Left renal pelvis (tissue), 4 donors: ENCODE measurements at places on chromosomes 12 and 14. TPM values are rescaled to one million over a fixed set of nuclear protein-coding genes. Genes with fewer than 3 reads are reported as not detected.

DNA sequence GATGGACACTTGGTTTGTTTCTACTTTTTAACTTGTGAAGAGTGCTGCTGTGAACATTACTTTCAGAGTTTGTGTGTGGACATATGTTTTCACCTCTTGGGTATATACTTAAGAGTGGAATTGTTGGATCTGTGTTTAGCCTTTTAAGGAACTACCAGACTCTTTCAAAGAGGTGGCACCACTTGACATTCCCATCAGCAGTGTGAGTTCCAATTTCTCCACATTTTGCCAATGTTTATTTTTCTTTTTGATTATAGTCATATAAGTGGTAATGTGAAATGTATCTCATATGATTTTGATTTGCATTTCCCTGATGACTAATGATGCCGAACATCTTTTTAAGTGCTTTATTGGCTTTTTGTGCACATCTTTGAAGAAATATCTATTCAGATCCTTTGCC lies 44.8 kb downstream of the ARHGAP5 start:
- DNase-seq = no peak

- DNase-seq = no peak
These were observed 8.6 kb downstream of the ACVRL1 start for GRCh38 chr12:51915951-51916350.

- DNase-seq = no peak
These were observed 52.7 kb downstream of the CYP46A1 start for GRCh38 chr14:99736603-99737371.

- DNase-seq = no peak
These were observed 10.2 kb upstream of the BHLHE41 start for GRCh38 chr12:26135010-26135420.

DNA sequence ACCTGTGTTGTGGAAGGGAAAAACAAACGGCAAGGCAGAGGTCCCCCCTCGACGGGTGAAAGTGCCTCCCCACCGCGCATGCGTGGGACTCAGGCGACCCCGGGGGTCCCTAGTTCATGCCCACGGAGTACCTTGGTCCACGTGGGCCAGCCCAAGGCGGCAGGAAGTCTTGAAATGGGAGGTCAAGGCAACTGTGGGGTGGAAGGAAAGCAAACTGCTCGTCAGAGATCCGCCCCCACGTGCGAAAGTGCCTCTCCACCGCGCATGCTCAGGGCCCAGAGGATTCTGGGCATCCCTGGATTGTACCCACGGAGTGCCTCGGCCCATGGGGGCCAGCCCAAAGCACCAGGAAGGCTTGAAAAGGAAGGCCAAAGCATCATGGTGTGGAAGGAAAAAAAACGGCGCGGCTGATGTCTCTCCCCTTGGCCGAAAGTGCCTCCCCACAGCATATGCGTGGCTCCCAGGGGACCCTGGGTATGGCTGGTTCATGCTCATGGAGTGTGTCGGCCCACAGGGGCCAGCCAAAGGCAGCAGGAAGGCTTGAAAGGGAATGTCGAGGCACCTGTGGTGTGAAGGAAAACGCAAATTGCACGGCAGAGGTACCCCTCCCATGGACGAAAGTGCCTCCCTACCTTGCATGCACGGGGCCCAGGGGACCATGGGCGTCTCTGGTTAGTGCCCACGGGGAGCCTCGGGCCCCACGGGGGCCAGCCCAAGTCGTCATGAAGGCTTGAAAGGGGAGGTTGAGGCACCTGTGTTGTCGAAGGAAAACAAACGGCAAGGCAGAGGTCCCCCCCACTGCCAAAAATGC lies 369.7 kb downstream of the ALG10 start:
- no peak for DNase-seq

DNA sequence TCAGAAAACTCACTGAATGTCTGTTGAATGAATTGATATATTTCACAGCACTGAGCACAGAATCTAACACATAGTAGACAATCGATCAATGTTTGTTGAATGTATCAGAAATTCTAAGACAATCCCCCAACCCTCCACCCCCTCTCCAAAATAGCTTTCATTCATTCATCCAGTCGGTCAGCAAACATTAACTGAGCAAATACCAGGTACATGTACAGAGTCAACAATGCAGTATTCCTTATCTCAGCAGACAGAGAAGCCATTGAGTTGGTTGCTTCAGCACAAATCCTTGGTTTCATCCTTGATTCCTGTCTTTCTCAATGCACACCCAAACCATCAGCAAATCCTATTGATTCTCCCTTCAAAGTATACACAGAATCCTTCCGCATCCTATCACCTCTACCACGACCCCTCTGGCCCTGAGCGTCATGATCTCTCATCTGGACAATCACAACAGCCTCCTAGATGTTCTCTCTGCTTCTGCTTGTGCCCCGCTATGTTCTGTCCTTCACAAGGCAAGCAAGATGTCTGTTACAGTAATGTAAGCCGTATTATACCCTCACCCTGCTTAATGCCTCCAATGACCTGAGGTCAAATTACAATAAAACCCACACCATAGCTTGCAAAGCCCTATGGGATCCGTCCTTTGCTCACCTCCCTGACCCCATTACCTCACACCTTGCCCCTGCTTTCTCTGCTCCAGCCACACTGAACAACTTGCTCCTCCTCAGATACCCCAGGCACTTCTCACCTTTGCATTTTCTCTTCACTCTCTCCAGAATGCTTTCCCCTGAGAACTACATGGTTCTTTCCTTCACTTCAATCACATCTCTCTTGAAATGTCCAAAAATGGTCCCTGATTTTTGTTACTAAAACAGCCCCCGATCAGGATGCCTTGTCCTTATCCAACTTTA lies 738.1 kb upstream of the TBX3 start:
- DNase-seq = no peak

The CCDC59 gene
- polyA plus RNA-seq = 48.7 TPM

DNA sequence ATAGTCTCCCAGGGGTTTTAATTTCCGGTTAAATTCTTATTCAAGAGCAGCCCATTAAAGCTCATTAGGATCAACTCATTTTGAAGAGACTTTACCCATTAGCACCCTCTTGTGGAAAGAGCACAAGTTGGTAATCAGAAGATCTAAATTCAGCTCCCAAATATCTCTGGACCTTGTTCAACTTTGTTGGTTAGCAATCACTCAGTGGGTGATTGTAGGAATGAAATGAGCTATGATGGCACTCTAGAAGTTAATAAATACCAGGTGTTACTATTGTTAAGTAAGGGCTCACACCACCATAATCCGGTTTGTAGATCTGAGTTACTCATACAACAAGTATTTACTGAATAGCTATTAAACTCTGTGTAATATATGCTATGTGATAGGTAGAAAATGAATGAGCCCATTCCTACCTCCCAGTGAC lies 42.9 kb downstream of the TRIP11 start:
- DNase-seq = peak; percentile 46

- no peak for DNase-seq
These were observed 105.3 kb upstream of the RTL1 start for GRCh38 chr14:101008631-101009336.

- no peak for DNase-seq
These were observed 105.9 kb downstream of the RBM19 start for GRCh38 chr12:113860059-113860820.

The DUSP6 gene
- polyA plus RNA-seq = 73.5 TPM

- DNase-seq = peak; percentile 22
These were observed 114.2 kb upstream of the ARID2 start for GRCh38 chr12:45615268-45615667.

The MLEC gene
- 199 TPM for polyA plus RNA-seq

The GPR84 gene
- polyA plus RNA-seq = 0.26 TPM

The LPAR5 gene
- 1.1 TPM for polyA plus RNA-seq

DNA sequence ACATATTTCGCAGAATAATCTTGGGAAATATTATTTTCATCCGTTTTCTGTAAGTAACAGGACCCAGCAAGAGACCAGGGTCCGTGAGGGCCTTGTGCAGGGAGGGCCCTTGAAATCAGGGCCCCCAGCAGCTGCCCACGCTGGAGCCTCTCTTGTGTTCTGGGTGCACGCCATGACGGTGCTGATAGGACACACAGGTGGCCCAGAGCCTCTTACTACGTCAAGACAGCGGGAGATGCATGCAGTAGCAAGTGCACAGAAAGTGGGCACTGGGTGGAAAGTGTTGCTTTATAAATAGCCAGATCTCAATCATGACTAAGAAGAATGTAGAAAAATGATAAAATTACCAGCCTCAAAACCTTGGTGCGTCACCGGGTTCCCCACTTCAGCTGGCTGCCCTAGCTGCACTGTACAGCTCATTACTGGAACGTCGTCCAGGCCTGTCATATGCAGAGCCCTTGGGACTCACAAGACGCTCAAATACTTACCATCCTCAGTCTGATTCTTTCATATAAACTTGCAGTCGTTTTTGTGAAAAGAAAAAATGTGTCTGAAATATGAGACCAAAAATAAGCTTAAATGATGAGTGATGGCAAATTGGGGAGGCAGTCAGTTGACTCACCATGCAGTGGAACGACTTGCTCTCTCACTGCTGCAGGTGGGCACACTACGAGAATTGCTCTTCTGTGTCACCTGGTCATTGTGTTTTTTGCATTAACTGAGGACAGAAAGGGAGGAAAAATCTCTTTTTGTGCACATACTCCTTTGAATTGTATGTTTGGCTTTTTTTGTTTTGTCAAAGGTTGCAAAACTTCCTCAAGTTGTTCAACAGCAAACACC lies 68.2 kb downstream of the DDX51 start:
- no peak for DNase-seq

The FAM90A1 gene
- 3.0 TPM for polyA plus RNA-seq

DNA sequence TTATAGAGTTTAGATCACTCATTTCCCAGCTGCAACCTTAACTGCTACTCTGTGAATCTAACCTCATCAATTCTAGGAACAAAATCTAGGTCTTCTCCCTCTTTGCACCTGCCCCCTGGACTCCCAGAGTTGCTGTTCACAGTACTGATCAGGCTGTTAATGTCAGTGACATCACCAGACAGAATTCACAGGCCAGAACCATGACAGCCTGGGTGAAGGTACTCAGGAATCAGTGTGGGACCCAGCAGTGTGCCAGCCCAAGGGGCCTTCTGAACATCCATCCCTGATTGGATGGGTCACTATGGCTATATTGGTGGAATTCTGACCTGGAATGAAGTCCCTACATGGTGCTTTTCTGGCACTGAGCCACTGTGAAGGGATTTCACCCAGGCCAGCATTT lies 72.8 kb downstream of the CLMN start:
- no peak for DNase-seq

The TAS2R7 gene
- polyA plus RNA-seq = not detected

DNA sequence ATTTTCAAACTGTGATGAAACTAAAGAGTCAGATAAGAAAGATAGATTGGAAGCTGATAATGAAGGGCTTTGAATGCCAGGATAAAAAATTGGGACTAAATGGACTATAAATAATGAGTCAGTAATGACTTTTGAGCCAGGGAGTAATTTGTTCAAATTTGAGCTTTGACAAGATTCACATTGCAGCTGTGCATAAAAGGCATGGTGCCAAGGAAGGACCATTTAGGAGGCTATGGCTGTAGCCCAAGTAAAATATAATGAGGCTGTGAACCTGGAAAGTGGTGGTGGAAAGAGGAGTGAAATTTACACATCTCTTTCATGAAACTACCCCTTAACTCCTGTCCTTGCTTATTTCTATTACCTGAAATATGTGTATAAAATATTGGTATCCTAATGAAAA lies 218.5 kb downstream of the SLC6A15 start:
- no peak for DNase-seq

DNA sequence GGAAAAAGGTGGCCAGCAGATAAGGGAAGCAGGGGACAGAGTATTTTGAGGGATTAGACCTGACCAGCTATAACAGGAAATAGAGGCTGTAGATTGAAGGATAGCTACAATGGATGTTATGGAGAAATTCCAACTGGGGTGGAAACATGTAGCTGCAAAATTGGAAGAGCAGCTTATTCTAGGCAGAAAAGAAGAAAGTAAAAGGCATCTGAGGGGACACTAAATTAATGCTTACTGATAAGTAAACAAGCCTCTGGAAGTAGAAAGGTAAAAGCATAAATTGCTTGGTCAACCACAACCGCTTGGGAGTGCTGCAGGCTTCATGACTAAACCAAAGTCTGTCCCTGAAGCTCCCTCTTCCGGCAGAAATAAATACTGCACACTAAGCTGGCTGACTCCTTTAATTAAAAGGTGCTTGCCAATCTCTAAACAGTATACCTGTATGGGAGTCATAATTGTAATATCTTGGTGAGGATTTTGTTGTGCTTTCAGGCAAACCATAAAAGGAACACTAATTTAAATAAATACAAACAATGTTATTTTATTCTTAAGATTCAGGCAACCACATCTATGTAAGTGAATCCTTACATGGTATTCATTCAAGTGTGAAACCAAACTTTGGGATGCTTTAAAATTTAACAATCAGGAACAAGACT lies 7.7 kb downstream of the UBC start:
- peak; percentile 84 for DNase-seq

- no peak for DNase-seq
These were observed 38.7 kb upstream of the TRAF3 start for GRCh38 chr14:102738373-102739189.

GRCh38 chr14:100620255-100621100 lies 33.3 kb upstream of the BEGAIN start:
- no peak for DNase-seq

DNA sequence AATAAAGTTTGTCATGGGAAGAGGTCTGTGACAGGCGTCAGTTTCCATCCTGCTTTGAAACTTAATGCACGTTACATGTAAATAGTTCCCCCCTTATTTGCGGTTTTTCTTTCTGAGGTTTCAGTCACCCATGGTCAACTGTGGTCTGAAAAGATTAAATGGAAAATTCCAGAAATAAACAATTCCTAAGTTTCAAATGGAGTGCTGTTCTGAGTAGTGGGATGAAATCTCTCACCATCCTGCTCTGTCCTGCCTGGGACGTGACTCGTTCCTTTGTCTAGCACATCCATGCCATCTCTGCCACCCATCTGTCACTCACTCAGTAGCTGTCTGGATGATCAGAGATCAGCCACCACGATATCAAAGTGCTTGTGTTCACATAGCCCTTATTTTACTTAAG lies 51.3 kb upstream of the DICER1 start:
- DNase-seq = no peak

The REM2 gene
- polyA plus RNA-seq = 1.6 TPM
